ENCODE measurements at places on chromosomes 11 and 22. TPM values are rescaled to one million over a fixed set of nuclear protein-coding genes. Genes with fewer than 3 reads are reported as not detected.

TBX10 gene
- not detected for total RNA-seq

P2RY2 gene
- not detected for total RNA-seq

KRTAP5-2 gene
- not detected for total RNA-seq

SLC37A2 gene
- total RNA-seq = 0.93 TPM

- H3K4me3 ChIP-seq = no peak overlapping the region
- H3K36me3 ChIP-seq = no peaks in the 10 kb centered on the region
- H3K27me3 ChIP-seq = peaks cover 41% of the 10 kb centered on the region
- H3K4me1 ChIP-seq = no peaks in the 10 kb centered on the region
Observed at GRCh38 chr11:120352405-120352804, 16.2 kb downstream of the ARHGEF12 start.

GRCh38 chr11:27871056-27871455, 170.8 kb upstream of the BDNF start:
- no peaks in the 10 kb centered on the region for H3K27me3 ChIP-seq
- no peaks in the 10 kb centered on the region for H3K36me3 ChIP-seq
- DNase-seq = no peak
- no peak overlapping the region for H3K4me3 ChIP-seq
- H3K27ac ChIP-seq = no peak overlapping the region

GRCh38 chr22:29096736-29097669, 24.2 kb downstream of the KREMEN1 start:
- no peaks in the 10 kb centered on the region for H3K36me3 ChIP-seq
- H3K27me3 ChIP-seq = peaks cover under 1% of the 10 kb centered on the region
- no peak for DNase-seq
- no peak overlapping the region for H3K27ac ChIP-seq

DNA sequence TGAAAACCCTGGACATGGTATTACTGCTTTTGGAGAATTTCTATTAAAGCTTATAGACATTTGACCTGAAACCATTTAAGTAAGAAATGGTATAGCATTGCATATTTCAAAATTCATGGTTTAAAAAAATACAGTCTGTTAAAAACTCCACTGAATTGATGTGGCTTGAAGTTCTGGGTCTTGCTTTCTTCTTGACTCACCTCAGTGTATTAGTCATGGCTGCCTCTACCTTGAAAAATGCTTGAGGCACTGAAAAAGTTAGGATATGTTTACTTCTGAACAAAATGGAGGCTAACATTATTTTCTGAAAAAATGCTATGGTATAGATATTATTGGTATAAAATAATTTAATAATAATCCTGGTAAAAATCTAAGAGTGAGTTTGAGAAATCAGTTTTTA, 349.2 kb downstream of the AASDHPPT start:
- H3K27me3 ChIP-seq = no peaks in the 10 kb centered on the region
- no peak overlapping the region for H3K4me3 ChIP-seq
- no peak for DNase-seq
- H3K36me3 ChIP-seq = no peaks in the 10 kb centered on the region
- no peak overlapping the region for H3K27ac ChIP-seq
- H3K4me1 ChIP-seq = no peaks in the 10 kb centered on the region

DNA sequence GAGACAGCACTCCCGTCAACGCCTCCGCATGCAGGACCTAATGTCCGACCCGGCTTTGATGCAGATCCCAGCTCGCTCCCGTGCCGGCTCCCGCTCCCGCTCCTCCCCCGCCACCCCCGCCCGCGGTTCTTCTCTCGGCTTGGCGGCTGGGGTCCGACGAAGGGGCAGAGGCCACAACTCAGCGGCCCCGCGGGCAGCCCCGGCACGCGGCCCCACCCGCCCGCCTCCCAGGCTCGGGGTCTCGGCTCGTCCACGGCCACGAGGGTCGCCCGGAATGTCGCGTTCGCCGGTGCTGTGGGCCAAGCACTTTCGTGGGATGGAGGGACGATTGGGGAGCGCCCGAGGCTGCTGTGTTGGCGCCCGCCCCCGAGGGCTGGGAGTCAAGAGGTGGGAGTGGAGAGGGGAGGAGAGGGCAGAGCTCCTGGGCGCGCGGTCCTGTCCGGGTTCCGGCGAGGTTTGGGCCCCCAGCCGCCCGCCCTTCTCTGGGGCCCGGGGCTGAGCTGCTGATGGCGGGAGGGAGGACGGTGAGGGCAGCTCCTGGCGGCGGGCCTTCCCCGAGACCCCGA, 5.3 kb upstream of the TBX1 start:
- no peak for DNase-seq
- peaks cover 55% of the 10 kb centered on the region for H3K27me3 ChIP-seq
- no peak overlapping the region for H3K27ac ChIP-seq
- H3K4me1 ChIP-seq = peaks cover 26% of the 10 kb centered on the region
- H3K36me3 ChIP-seq = peaks cover 1% of the 10 kb centered on the region

DNA sequence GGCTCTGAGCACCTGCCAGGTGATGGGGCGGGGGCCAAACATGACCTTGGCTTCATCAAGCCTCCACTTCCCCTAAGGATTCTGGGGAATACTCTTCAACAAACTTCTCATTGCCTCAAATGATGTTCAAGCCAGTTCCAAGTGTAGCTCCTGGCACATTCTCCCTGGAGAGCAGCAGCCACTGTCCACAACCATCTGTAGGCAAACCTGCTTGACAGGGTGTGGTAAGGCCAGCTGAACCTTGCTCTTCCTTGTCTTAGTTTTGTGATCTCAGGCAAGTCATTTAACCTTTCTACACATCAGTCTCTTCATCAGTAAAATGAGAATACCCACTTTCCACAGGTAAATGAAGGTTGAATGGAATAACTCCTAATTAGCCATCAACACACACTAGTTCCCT, 323.3 kb downstream of the TENM4 start:
- no peak overlapping the region for H3K27ac ChIP-seq
- H3K4me1 ChIP-seq = no peaks in the 10 kb centered on the region
- DNase-seq = no peak
- H3K27me3 ChIP-seq = no peaks in the 10 kb centered on the region
- no peaks in the 10 kb centered on the region for H3K36me3 ChIP-seq

- no peak overlapping the region for H3K4me3 ChIP-seq
- peaks cover 2% of the 10 kb centered on the region for H3K27me3 ChIP-seq
- DNase-seq = no peak
- H3K36me3 ChIP-seq = no peaks in the 10 kb centered on the region
- H3K4me1 ChIP-seq = no peaks in the 10 kb centered on the region
Observed at GRCh38 chr11:92638678-92639077, 330.8 kb upstream of the MTNR1B start.
